Stimulated activated CD8-positive, alpha-beta memory T cell treated with anti-CD3 and anti-CD28 coated beads, Interleukin-7, amount 100 ng/mL, for 4 hours (primary cell): ENCODE measurements at places on chromosomes 3 and 15.
A peak's percentile ranks its signal among the peaks of the same experiment; 100 is the strongest.

DNA sequence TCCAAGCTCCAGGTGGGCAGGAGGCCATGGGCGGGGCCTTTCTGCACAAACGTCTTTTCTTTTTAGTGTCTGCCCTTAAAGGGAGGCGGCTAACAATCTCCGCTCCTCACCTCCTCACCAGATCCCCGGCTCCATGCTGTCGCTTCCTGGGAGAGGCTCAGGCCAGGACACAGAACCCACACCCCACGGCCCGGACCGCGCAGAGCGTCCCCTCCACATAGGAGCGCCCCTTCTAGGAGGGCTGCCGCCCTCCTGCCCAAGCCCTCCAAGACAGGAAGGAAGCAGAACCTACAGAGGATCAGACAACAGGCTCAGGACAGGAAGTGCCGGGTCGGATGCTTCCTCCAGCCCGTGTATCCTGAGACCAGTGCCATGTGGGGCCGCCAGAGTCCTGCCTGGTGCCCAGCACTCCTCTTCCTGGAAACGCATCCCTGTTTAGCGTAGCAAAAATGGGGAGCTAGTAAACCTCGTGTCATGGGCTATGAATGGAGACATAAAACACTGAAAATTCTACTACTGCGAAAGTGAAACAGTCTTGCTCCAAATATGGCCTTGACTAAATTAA, 83.2 kb upstream of the ATP10A start:
- no peak for DNase-seq

DNA sequence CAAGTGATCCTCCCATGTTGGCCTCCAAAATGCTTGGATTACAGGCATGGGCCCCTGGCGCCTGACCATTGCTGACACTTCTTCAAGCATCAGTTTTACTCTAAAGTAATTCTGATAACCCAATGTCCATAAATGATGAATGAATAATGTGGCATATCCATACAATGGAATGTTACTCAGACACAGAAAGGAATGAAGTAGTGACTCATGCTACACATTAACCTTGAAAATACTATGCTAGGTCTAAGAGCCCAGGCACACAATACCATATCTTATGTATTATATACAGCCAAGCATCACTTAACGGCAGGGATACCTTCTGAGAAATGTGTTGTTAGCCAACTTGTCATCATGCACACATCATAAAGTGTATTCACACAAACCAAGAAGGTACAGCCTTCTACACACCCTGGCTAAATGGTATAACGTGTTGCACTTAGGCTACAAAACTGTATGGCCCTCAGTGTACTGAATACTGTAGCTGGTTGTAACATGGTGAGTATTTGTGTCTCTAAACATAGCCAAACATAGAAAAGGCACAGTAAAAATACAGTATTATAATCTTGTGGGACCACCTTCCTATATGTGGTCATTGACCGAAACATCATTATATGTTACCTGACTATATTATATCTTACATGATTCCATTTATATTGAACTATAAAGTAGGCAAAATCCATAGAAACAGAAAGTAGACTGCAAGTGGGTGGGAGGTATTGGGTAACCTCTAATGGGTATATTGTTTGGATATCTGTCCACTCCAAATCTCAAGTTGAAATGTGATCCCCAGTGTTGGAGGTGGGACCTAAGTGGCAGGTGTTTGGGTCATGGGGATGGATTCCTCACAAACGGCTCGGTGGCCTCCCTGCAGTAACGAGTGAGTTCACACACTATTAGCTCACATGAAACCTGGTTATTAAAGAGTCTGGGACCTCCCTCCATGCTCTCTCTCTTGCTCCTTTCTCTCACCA, 31.4 kb downstream of the MKRN2 start:
- DNase-seq: no peak

- DNase-seq: no peak
These were observed 2.3 kb upstream of the COL6A6 start for GRCh38 chr3:130514681-130515080.

DNA sequence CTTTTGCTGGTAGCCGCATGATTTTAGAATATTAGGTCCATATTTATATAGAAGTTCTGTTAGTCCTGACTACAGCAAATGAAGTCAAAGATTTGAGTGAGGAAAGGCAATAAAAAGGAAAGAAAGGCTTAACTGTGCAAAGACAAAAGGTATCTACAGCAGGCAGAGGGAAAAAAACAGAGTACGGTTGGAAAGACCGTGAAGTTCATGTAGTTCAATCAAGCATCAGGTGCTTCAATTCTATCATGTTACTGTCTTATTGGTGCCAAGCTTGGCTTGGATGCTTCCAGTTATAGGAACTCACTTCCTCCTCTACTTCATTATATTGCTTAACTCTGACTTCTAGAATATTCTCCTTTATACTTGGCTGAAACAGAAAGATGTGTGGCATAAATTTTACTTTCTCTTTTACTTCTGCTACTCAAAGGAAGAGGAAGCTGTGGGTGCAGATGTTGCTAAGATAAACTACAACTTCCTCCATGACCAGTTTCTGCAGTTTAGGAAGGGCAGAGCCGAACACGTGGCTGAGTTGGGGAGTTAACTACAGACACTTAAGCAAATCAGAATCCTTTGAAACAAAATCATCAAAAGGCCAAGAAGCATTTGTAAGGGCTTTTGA, 72.6 kb upstream of the ZBED2 start:
- peak; percentile 76 for DNase-seq

DNA sequence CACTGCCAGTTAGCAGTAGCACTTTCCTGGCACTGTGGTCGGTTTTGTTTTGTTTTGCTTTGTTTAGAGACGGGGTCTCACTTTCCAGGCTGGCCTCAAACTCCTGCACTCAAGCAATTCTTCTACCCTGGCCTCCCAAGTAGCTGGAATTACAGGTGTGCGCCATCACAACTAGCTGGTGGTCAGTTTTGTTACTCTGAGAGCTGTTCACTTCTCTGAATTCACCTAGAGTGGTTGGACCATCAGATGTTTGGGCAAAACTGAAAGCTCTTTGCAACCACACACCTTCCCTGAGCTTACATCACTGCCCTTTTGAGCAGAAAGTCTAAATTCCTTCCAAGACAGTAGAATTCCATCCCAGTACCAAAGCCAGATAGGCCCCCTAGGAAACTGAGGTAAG, 22.6 kb downstream of the CLDN18 start:
- no peak for DNase-seq

DNA sequence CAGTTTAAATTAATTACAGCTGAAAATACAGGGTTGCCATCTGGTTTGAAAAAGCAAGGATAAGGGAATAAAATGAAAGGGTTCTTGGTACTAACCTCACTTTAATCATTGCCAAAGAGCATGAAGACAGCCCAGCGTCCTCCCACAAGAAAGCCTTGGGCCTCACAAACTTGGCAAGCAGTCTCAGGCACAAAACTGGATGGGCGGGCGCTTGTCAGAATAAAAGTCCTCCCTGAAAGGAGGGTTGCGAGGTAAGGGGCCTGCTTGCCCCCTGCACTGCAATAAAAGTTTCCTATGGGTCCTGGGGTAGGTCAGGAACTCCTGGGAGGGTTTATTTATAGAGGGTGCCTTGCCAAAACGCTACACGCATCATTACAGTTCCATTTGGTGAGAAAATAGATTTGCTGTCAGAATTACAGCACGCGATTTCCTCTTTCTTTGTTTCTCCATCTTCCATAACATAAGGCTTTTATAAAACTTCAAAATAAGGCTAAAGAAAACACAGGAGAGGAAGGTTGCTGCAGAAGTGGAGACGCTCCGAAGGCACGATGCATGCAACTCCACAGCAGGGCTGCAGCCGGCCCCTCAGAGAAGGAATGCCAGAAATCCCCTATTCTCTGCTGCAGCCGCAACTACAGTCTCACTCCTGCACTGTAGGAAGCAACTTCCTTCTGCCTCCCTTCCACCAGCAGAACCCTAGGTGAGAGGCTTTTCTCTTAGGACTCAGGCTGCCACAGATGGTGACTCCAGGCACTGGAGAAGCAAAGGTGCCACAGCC, 61.3 kb downstream of the VGLL4 start:
- DNase-seq: no peak

DNA sequence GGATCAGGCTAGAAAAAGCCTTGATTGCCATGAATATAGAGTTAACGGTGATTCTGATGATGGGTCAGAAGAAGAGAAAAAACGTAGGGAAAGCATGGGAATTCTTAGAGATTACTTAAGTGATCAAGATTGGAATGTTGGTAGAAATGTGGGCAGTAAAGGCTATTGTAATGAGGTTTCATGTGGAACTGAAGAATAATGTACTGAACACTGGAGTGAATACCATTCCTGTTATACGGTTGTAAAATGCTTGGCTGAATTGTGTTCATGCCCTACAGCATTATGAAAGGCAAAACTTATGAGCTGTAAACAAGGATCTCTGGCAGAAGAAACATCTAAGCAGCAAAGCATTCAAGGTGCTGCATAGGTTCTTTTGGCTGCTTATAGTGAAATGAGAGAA, 414.1 kb upstream of the CBLB start:
- no peak for DNase-seq

DNA sequence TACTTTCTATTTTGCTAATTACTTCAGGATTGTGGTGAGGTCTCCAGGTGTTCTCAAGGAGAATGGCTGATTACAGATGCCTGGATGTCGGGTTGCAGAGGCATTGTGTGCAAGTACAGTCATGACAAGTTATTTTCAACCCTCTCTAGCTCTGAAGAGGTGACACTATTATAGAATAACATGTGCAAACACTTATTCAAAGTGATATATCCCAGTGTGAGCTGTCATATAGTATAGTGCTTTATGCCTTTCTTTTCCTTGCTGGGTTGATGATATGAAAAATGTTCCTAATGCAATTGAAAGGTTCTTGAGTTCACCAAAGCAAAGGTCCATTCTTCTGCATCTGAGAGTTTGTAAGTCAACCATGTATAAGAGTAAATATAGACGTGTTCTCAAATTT, 167.2 kb downstream of the SPATA16 start:
- no peak for DNase-seq

DNA sequence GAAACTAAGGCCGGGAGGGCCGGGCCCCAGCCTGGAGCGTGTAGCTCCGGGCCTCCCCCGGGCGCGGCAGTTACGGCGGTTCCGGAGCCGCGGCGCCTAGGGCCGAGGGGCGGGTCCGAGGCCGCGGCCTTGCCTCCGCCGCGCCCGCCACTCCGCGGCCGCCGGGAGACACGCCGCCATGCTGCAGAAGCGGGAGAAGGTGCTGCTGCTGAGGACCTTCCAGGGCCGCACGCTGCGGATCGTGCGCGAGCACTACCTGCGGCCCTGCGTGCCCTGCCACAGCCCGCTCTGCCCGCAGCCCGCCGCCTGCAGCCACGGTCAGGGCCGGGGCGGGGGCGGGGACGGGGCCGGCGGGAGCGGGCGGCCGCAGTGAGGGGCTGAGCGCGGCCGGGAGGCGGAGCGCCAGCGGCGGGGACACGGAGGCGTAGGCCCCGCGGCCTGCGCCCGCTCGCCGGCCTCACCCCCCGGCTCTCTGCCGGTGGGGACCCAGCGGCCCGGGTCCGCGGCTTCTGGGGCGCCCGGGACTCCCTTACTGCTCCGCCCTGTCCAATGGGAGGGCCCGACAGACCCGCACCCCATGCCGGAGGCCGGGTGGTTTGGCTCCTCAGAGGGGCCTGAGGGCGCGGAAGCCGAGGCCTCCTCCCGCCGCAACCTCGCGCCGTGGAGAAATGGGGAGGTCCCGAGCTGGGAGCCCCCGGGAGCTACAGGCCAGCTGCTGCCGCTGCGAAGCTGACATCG, at the start of gene DIS3L:
TSS of gene DIS3L (plus strand) at position 150 of the 738 bp plus-strand sequence. CDS start at position 179, 29 bp downstream.
- peak; percentile 12 for DNase-seq

DNA sequence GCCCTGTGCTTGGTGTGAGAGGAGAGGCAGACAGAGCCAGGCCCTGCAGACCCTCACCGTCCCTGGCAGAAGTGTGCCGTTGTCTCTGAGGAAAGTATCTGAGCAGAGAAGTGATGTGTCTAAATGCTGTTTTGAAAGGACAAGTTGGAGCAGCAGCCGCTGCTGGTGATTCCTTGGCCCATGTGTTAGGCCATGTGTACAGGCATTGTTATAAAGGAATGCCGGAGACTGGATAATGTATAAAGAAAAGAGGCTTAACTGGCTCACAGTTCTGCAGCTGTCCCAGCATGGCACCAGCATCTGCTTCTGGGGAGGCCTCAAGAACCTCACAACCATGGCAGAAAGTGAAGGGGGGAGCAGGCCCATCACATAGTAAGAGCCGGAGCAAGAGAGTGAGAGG, 334.6 kb upstream of the ATP10A start:
- DNase-seq: no peak

DNA sequence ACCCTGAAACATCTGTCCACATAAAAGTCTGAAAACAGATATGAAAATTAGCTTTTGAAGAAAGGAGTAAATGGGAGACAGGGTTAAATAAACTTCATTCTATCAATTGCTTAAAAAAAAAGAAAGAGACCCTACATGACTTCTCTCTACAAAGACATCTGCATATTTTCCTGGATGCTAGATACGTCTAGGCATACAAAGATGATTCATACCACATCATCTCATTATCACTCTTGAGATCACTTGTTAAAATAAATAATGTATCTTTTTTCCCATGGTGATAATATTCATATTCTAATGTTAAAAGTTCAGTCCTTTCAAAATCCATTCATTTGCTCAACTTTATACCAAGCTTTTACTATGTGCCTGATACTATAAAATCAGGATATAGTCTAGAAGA, 295.8 kb downstream of the MAGI1 start:
- DNase-seq: no peak

DNA sequence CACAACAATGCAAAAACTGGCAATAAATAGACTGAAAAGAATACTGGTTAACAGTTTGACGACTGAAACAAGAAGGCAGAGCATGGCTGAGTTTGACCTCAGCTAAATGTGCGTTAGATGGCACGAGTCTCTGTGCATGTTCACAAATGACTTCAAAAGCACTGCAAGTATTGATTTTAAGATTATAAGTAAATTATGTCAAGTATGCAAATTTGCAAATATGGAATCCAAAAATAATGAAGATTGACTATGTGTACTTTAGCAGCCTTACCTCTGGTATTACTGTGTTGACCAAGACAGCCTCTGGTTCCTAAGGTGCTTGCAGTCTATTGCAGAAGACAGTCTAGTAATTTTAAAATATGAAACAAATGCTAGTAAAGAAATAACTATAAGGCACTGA, 2.6 kb upstream of the EIF5A2 start:
- no peak for DNase-seq

DNA sequence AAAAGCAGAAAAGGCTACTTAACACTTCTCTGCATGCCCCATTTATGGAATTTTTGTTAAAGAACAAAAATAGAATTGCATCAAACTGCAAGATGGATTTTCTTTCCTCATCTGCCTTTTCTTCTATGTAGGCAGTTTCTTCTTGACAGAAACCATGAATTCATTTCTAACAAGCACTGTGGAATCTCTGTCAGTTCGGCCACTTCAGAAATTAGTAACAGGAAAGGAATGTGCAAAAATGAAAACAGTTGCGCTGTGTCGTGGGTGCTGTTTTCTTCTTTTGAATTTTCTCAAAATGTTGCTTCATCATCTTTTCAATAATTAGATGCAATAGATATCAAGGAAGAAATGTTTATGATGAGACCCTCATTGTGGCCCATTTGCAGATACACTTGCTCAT, 151.6 kb downstream of the FOXB1 start:
- no peak for DNase-seq
